Activated CD4-positive, alpha-beta T cell treated with anti-CD3 and anti-CD28 coated beads for 36 hours (primary cell): ENCODE measurements at places on chromosomes 7 and 10. TPM values are rescaled to one million over a fixed set of nuclear protein-coding genes. Genes with fewer than 3 reads are reported as not detected.

GRCh38 chr7:7212612-7213011 lies 30.3 kb downstream of the C1GALT1 start:
- no peak overlapping the region for H3K27ac ChIP-seq
- H3K4me3 ChIP-seq, result no peak overlapping the region
- peaks cover 41% of the 10 kb centered on the region for H3K4me1 ChIP-seq
- no peak for DNase-seq

MYO1G gene
- total RNA-seq, result 369 TPM

DNA sequence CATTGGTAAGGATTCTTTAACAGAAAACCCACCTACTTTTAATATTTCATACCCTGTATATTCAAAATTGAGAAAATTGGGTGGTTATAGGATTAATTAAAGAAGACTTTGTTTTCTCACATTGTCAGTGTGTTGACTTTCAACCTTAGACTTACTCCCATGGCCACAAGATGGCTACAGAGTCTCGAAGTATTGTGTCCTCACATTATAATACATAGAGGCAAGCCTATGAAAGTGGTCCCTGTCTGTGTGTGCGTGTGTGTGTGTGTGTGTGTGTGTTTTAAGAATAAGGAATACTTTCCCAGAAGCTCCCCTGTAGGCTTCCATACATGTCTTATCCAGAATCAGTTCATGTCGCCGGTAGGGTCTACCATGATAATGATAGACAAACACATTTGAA lies 180.0 kb downstream of the PHF14 start:
- no peak overlapping the region for H3K27ac ChIP-seq
- no peaks in the 10 kb centered on the region for H3K4me1 ChIP-seq
- no peaks in the 10 kb centered on the region for H3K27me3 ChIP-seq
- H3K4me3 ChIP-seq, result no peak overlapping the region

DNA sequence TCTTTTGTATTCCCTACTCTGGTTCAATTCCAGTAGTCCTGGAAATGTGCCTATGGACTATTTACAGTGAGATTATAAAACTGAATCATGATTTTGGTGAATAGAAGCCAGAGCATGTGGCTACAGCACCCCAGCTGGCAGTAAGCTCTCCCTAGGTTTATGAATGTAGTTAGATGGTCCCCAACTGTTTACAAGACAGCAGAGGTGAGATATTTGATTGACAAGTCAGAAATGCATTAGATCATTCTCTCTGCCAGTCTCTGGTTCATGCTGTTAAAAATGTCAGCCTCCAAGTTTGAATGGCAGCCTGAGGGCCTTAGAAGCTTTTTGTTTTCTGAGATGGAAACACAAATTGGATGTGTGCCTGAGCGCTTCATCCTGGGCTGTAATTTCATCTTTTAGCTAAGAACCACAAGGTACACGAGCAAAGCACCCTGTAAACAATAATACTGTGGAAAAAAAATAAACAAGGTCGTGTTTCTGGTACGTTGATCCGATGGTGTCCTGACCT lies 85.0 kb downstream of the BTRC start:
- H3K27ac ChIP-seq, result no peak overlapping the region
- no peaks in the 10 kb centered on the region for H3K36me3 ChIP-seq
- DNase-seq, result no peak
- no peaks in the 10 kb centered on the region for H3K27me3 ChIP-seq

PDE6C gene
- not detected for total RNA-seq

DNA sequence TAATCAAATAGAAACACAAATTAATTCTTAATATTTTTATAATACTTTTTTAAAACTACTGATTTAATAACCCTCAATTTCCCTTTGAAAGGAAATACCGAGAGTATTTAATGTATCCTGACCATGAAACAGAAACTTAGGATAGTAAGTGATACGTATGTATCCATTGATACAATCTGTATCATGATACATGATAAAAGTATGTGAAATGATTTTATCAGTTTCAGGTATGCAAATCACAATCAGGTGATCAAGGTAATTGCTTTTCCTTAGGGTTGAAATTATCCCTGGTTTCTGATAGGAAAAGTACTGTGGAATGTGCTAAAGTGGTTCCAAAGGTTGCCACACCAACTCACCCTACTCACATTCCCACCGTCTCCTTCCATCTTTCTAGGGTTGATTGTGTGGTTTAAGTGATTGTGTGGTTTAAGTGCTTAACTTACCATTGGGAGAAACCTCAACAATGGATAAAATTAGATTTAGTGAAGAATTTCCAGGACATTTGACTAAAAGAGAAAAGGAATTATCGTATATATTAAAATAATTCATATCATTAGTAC lies 138.3 kb downstream of the LRRN3 start:
- peaks cover 7% of the 10 kb centered on the region for H3K4me1 ChIP-seq
- H3K27me3 ChIP-seq, result no peaks in the 10 kb centered on the region
- H3K27ac ChIP-seq, result no peak overlapping the region
- no peak for DNase-seq
- H3K4me3 ChIP-seq, result no peak overlapping the region

MCMBP gene
- total RNA-seq, result 94.8 TPM

DNA sequence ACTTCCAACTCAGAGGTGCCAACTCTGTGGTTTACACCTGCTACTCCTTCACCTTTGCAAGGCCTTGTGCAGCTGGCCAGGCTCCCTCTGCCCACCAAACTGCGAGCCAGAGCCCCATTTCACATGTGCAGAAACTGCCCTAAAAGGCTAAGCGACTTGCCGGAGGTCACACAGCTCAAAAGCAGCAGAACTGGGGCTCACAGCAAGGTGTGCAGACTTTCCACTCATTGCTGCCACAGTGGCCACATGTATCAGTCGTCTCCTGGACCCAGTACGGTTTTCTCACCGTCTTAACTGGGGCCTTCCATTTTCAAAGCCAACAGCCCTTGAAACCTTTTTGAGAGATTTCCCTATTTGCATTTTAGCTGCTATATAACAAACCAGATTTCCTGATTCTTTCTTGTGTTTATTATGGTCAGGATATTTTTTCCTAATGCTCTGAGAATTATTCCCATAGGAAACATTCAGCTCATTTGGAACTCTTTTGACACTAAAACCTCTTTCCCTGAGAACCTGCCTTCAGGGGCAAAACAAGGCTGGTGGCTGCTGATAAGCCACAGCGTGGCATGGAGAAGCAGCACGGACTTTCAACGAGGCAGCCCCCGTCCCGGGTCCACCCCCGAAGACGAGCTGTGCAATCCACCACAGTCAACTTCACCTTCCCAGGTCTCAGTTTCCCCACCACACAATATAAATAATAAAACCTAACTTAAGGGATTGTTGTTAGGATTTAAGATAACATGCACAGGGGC lies 29.9 kb downstream of the SORBS1 start:
- no peaks in the 10 kb centered on the region for H3K36me3 ChIP-seq
- no peak for DNase-seq
- peaks cover 13% of the 10 kb centered on the region for H3K27me3 ChIP-seq
- H3K4me1 ChIP-seq, result peaks cover 6% of the 10 kb centered on the region

DNA sequence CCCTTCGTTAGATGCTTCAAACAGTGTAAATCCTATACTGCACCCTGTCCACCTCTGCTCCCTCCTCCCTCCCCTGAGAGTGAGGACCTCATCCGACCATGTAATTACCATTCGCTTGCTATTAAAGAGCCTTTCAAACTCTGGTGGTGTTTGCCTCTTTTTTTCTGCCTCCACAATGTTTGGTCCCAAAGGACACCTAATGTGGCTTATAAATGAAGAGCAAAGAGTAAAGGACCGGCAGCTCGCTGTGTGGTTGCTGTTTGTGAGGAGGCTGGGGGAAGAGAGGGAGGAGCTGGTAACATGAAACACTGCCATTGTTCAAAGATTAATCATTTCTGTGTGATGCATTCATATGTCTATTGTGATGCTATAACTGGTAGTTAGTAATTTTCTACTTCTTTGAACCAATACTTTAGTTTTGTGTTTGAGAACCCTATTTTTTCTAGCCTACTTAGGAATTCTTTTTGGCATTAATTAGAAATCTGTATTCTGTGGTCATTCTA lies 27.9 kb downstream of the MTURN start:
- peaks cover 52% of the 10 kb centered on the region for H3K4me1 ChIP-seq
- peak; percentile 57 for DNase-seq

GRCh38 chr10:16832351-16833080 lies 15.3 kb upstream of the RSU1 start:
- no peaks in the 10 kb centered on the region for H3K36me3 ChIP-seq
- no peaks in the 10 kb centered on the region for H3K27me3 ChIP-seq
- DNase-seq, result no peak
- H3K27ac ChIP-seq, result no peak overlapping the region
- peaks cover 7% of the 10 kb centered on the region for H3K4me1 ChIP-seq
- H3K4me3 ChIP-seq, result no peak overlapping the region

TMEM236 gene
- 0.02 TPM for total RNA-seq

GRCh38 chr7:4147926-4148620 lies 534.0 kb upstream of the FOXK1 start:
- no peak overlapping the region for H3K27ac ChIP-seq
- H3K4me3 ChIP-seq, result no peak overlapping the region
- peaks cover 6% of the 10 kb centered on the region for H3K27me3 ChIP-seq
- DNase-seq, result no peak
- H3K4me1 ChIP-seq, result peaks cover 5% of the 10 kb centered on the region

- H3K36me3 ChIP-seq, result peaks cover 13% of the 10 kb centered on the region
- no peak for DNase-seq
- peaks cover 19% of the 10 kb centered on the region for H3K4me1 ChIP-seq
- peak overlapping the region; percentile 39 for H3K27ac ChIP-seq
- no peaks in the 10 kb centered on the region for H3K27me3 ChIP-seq
- no peak overlapping the region for H3K4me3 ChIP-seq
Measured at GRCh38 chr10:93471110-93471651, 11.0 kb downstream of the MYOF start.

GRCh38 chr7:85025312-85025756 lies 161.5 kb downstream of the SEMA3D start:
- no peaks in the 10 kb centered on the region for H3K4me1 ChIP-seq
- H3K27ac ChIP-seq, result no peak overlapping the region
- H3K4me3 ChIP-seq, result no peak overlapping the region
- peaks cover 4% of the 10 kb centered on the region for H3K27me3 ChIP-seq

GRCh38 chr7:151187409-151188251 lies 580 bp upstream of the ASB10 start:
- no peaks in the 10 kb centered on the region for H3K36me3 ChIP-seq
- H3K27ac ChIP-seq, result no peak overlapping the region
- H3K27me3 ChIP-seq, result no peaks in the 10 kb centered on the region

DNA sequence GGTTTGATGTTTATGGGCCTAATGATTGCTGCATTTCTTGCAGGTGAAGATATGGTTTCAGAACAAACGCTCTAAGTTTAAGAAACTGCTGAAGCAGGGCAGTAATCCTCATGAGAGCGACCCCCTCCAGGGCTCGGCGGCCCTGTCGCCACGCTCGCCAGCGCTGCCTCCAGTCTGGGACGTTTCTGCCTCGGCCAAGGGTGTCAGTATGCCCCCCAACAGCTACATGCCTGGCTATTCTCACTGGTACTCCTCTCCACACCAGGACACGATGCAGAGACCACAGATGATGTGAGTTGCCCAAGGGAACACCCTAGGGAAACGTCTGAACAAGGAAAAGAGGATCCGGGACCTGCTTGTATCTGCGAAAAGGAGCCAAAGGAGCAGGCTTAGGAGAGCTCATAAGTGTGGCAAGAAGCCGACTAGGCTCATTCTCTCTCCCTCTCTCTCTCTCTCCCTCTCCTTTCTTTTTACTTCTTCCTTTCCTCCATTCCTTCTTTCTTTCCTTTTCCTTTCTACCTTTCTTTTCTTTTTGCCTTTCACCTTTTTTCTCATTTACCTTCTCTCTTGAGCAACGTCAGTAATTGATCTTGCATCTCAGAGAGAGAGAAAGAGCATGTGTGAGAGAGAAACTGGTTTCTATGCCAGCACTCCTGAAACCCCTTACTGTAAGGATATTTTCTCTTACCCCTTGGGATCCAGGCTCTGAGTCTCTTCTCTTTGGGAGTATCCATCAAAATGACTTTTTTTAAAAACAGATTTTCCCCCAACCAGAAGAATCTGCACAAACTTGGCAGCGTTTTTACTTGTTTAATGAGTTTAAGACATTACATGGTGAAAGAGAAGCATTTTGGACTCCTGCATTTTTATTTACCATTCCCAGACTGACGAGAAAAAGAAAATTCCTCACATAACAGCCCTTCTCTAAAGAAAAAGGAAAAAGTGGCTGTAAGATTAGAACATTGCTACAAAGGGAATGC lies 4.7 kb downstream of the DLX6 start:
- DNase-seq, result no peak
- H3K4me3 ChIP-seq, result no peak overlapping the region
- peaks cover 3% of the 10 kb centered on the region for H3K36me3 ChIP-seq
- no peak overlapping the region for H3K27ac ChIP-seq
- H3K27me3 ChIP-seq, result peaks cover 82% of the 10 kb centered on the region
